ENCODE measurements at places on chromosomes 3 and 15.

DNA sequence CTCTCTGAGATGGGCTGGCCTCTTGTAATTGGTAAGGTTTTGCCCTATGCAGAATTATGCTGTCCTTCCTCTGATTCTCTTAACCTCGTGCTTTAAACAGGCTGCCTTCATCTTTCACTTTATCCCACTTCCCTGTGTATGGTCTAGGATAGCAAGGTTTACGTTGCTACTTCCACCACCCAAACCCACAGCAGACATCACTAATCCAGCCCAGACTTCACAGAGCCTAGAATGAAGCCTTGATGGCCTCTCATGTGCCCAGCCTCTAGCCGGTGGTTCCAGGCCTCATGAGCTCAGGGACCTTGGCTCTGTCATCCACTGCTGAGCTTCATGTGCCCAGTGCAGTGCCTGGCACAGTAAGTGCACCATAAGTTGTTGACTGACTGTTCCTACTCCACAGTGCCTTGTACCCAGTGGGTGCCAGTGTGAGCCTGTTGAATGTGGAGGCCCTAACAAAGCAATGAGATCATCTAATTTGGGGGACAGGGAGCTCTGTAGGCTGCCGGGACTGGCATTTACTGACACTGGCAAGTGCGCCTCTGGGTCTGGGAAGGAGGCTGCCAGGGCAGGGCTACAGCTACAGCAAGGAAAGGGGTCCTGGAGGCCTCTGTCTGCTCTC is 12.5 kb downstream of the SLC6A6 start:
- no peak for DNase-seq

- DNase-seq: no peak
These were observed 10.5 kb upstream of the CRABP1 start for GRCh38 chr15:78329625-78330024.

DNA sequence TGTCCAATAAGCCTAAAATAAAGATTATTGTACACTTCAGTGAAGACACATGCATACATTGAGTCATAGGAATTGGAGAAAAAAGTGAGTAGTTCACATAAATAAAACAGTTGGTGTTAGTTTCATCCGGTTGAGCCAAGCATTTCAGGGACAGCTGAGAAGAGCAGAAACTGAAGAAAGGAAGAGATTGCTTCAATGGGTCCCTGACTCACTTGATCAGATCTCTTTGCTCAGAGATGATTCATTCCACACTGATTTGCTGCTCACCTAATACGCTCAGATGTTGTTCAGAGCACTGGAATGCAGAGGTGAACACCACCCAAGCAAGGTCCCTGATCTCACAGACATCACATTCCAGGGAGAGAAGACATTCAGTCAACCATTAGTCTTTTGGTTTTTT is 93.7 kb downstream of the RAD18 start:
- no peak for DNase-seq

- no peak for DNase-seq
These were observed 104.5 kb downstream of the RARB start for GRCh38 chr3:25532431-25533162.

GRCh38 chr3:6528951-6529350 is 332.0 kb upstream of the GRM7 start:
- DNase-seq: no peak

DNA sequence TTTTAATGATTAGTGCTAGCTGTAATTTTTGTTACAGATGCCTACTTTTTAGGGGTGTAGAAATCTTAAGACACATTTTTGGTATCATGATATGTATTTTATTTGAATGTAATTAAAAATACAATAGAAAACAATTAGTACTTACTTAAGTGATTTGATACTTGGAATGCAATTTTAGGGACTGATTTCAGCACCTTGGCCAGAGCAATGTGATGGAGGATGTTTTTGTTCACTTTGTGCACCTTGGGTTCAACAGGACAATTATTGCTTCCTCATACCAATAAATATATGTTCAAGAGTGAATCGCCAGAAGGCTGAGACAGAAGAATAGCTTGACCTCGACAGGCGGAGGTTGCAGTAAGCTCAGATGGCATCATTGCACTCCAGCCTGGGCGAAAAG is 22.3 kb downstream of the GMNC start:
- DNase-seq: no peak

DNA sequence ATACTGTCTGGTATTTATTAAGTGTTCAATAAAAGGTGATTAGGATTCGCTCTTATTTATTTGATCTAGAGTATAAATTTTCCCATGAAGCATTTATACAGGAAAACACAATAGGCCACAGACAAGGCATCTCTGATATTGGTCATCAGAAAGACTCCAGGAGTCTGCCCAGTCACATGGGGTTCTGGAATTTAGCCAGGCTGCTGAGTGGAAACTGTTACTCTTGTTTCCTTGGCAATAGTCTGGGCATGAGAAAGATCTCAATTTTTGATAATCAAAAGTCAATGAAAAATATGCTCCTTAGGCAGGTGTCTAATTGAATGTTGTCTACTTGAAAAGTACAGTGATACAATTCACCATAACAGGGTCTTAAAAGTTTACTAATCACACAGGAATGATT is 161.2 kb downstream of the FRMD5 start:
- DNase-seq: no peak

- DNase-seq: no peak
These were observed 19.2 kb upstream of the MFGE8 start for GRCh38 chr15:88932271-88932874.

GRCh38 chr3:107198581-107199181 is 178.6 kb upstream of the CCDC54 start:
- DNase-seq: no peak

GRCh38 chr3:155385896-155386625 is 92.6 kb upstream of the STRIT1 start:
- DNase-seq: no peak

- no peak for DNase-seq
These were observed 155.3 kb upstream of the MEF2A start for GRCh38 chr15:99410477-99410876.

DNA sequence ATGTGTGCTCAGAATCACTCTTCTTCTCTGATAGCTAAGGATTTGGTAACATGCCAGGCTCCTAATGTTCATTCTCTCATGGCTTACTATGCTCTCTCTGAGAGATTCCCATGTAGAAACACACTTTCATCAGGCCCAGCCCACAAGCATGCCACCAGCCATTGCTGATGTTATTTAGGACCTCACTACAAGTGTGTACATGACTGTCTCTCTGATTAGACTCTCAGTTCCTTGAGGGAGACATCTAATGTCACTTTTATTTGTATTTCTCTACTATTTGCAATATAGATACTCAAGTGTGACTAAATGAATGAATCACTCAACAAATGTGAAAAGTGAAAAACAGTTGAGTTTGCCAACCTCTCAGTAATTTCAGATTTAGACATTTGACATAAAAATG is 84.3 kb upstream of the ARL6 start:
- DNase-seq: no peak

GRCh38 chr15:96181873-96182301 is 148.6 kb upstream of the NR2F2 start:
- DNase-seq: no peak

- no peak for DNase-seq
These were observed 12.1 kb downstream of the CORO2B start for GRCh38 chr15:68590721-68591389.

GRCh38 chr3:60746043-60746638 is 505.1 kb downstream of the FHIT start:
- no peak for DNase-seq

GRCh38 chr15:60362321-60363086 is 35.3 kb downstream of the ANXA2 start:
- DNase-seq: no peak

DNA sequence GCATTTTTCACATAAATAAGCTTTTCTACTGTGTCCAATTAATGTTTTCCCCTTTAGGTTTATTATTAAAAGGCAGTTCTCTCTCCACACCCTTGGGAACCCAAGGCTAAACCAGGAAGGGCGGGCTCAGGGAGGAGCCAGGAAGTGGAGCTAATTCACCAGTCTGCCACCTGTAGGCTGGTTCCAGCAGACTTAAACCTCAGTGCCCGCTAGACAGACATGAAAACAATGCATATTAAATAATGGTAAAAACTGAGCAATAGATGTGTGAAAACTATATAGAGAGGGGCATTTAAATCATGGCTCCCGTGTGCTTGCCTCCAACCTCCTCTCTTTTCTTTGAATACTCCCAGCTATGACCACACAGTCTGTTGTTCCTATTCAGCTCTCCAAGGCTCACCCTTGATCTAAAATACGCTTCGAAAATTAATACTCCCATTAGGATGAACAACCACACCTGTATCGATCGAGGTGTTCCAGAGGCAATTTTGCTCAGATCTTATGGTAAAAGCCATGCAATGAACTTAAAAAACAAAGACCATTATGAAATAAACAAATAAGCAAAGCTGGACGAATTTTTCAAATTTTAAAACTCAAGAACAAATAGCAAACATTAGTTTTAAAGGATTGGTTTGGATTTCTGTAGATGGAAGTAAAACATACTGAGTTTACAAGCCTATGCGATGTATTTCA is 253.3 kb downstream of the TJP1 start:
- DNase-seq: peak; percentile 48

GRCh38 chr15:63880744-63881143 is 47.0 kb upstream of the HERC1 start:
- DNase-seq: no peak

DNA sequence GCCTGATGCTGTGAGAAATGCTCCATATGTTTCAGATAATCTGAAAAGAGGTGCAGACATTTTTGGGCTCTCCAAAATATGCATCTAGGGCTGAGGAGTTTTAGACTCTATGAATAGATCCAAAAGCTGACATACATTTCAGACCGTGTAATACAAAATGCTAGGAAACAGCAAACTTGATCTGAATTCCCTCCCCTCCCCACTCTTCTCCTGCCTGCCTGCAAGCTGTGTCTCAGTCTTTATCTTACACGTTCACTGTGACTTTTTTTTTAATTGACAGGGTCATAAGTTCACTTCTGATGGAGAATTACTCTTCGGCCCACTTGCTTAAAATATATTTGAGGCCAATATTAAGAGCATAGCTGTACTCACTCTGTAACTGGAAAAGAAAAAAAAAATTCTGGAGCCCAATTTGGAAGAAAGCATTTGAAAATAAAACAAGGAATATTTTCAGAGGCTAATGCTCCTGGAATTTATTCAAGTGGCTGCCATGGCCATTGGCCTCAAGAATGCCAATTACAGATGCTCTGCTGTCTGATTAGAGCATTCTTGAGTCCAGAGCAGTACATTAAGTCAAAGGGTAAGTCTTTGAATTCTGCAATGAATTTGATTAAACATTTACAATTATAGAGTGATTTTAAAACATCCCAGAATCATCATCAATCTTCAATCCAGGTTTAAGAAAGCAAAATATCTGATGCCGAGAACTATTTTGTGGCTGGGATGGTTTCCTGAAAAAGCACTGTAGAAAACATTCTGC is 146.2 kb upstream of the SEMA6D start:
- no peak for DNase-seq

DNA sequence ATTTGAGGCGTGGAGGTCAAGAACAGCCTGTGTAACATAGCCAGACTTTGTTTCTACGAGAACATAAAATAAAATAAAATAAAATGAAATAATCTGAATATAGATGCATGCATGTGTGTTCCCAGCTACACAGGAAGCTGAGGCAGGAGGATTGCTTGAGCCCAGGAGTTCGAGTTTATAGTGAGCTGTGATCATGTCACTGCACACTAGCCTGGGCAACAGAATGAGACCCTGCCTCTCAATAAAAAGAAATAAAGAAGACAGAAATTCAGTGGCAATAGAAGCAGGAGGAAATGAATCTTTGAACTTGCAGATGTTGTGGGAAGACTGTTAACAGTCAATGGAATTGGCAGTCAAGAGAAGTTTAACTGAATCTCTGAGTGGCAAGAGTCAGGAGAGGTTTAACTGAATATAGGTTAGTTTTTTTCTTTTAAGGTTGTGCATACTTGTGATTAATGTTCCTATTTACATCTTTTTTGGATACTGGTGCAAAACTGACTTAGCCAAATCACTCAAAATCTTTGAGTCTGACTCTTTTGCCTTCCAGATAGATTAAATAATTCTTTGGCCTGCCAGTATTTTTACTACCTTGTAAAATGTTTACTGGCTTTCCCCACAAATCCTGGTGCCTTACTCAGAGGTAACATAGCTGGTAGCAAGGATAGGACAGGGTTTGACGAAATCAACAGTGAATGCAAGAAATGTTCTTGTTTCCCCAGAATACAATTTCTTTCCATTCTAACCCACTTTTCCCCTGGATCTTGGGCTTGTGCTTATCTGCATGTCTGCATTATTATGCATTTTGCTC is 361.4 kb downstream of the PDCD6IP start:
- DNase-seq: no peak

DNA sequence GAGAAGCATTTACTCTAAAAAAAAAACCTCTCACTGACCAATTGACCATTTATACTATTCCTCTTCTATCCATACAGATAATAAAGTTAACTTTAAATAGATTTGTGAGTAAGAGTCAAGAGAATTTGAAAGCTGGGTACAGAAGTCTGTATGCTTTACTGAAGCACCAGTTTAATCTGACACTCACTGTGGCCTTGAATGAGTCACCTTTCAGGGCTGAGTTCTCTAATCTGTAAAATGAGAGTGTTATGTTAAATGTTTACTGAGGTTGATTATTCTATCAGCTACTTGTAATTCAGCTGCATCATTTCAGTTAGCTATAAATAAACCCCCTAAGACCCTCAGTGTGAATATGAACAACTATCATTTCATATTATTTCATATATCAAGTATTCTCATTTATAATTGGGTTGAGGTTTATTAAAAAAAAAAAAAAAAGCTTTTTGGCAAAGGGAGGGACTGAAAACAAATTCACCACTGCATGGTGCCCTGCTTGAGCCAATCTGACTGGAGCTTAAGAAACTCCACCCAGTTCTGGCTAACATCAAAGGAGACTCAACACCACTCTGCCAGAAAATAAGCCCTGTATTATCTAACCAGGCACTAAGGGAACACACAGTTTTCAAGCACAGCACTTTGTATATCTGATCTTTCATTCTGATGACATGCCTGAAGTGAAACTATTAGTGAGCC is 2.8 kb downstream of the MAP4 start:
- no peak for DNase-seq

DNA sequence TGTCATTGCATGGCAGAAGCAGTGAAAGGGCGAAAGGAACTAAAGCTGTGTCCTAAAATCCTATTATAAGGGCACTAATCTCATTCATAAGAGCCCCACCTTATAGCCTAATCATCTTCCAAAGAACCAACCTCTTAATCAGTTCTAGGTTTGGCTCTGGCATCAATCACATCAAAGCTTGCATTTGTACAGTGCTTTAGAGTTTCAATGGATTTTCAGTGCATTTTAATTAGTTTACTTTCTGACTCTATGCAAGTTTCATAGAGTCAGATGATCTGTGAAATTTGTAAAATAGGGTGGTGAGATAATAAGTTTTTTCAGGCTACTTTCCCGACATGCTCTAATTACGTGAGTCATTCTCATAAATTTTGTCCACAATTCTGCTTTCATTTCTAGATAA is 341.1 kb downstream of the DIPK2A start:
- DNase-seq: no peak

GRCh38 chr15:35427091-35427490 is 118.9 kb downstream of the DPH6 start:
- no peak for DNase-seq

GRCh38 chr3:193744822-193745684 is 152.0 kb downstream of the OPA1 start:
- DNase-seq: no peak
